H1 (cell line): ENCODE measurements at places on chromosomes 16 and 17.

GRCh38 chr17:36858119-36859002 lies 78.9 kb upstream of the LHX1 start:
- H3K27ac ChIP-seq, result no peak overlapping the region
- H3K27me3 ChIP-seq, result no peaks in the 10 kb centered on the region
- no peak overlapping the region for H3K4me3 ChIP-seq
- no peaks in the 10 kb centered on the region for H3K36me3 ChIP-seq
- no peak for DNase-seq
- no peaks in the 10 kb centered on the region for H3K4me1 ChIP-seq

DNA sequence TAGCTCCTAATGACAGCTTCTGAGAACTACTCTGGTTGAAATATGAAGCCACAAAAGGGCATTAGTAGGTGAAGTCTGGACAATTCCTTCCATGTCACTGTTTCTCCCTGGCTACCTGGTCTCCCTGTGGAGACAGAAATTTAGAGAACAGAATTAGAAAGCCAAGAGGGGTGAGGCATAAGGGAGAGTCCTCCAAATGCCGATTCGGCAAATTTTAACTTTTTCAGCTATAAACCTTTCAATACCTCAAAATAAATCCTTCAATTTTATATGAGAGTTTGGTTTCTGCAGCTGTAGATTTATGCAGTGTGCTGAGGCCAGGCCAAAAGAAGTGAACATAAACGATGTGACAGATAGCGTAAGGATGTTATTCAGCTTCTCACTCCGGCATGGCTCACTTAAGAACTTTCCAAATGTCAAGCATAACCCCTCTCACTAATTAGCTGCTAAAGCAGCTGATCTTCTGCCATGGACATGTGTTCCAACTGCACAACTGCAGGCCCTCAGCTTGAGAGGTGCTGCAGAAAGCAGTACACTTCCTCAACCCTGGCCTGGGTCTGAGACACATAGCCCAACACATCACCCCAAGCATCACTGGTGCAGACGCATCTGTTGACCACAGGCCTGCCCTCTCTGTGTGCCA lies 247.9 kb upstream of the SOX9 start:
- no peak overlapping the region for H3K27ac ChIP-seq
- no peaks in the 10 kb centered on the region for H3K4me1 ChIP-seq
- no peak overlapping the region for H3K4me3 ChIP-seq
- DNase-seq, result no peak
- H3K27me3 ChIP-seq, result no peaks in the 10 kb centered on the region
- no peaks in the 10 kb centered on the region for H3K36me3 ChIP-seq

DNA sequence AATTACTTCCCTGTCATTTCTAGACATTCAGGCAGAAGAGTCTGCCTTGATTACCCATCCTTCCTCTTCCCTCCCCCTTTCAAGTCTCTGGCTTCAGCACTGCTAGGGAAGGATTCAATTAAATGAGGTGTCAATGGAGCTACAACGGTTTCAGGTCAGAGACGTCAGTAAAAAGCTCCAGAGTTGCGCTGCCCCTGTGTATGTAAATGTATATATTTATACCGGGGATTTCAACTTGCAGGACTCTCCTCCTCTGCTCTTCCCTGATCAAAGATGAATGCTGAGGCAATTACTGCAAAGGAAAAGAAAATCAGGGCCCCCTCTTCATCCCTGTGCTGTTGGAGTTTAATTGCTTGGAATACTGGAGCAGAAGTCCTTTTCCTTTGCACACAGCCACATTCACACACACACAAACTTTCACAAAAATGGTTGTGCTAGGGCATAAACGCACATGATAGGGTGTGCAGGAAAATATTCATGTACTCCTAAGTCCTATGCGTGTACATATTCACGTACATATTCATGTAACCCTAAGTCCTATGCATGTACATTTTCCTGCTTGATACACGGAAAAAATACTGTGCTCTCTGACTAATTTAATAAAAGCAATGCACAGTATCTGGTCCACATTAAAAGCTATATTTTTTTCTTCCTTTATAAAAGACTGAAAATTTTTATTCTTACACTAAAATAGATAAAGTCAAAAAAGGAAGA lies 129.7 kb upstream of the PMFBP1 start:
- H3K4me1 ChIP-seq, result no peaks in the 10 kb centered on the region
- H3K27ac ChIP-seq, result no peak overlapping the region
- no peak for DNase-seq
- no peak overlapping the region for H3K4me3 ChIP-seq

DNA sequence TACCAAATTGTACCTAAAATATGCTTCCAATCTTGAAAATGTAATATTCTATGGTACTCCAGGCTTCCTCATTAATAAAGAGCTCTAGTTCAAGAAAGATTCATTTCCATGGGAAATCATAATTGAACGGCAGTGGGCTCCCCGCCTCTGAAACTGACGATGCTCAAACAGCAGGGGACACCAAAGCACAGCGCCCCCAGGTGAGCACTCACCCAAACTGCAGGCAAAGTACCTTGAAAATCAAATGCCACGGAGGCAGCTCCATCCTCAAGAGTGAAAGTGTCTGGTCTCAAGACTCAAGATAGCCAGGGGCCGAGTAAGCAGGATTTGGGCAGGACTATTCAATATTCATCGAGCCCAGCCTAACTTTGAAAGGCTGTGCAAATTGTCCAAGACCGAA lies 217.4 kb upstream of the TNRC6C start:
- no peak overlapping the region for H3K27ac ChIP-seq
- DNase-seq, result peak; percentile 23
- H3K36me3 ChIP-seq, result no peaks in the 10 kb centered on the region
- H3K27me3 ChIP-seq, result peaks cover 21% of the 10 kb centered on the region; the same call in 1 of the 2 replicates

DNA sequence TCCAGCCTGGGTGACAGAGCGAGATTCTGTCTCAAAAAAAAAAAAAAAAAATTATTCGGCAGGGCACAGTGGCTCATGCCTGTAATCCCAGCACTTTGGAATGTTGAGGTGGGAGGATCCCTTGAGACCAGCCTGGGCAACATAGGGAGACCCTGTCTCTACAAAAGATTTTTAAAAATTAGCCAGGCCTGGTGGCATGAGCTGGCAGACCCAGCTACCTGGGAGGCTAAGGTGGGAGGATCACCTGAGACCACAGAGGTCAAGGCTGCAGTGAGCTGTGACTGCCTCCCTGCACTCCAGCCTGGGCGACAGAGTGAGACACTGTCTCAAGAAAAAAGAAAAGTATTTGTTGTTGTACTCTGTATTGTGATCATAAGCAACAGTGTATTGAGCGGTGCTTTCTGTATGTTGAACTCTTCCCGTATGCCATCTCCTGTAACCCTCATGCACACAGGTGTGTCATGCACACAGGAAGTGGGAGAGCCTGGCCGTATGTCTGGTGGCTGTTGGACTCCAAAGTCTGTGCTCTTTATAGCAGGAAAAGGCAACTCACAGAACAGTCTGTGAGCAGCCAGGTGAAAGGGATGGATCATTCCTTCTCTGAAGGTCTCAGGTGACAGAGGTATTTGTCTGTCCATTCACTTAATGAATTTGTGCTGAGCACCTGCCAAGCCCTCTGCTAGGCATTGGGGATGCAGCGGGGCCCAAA lies 17.1 kb downstream of the CDH1 start:
- no peaks in the 10 kb centered on the region for H3K27me3 ChIP-seq
- no peak for DNase-seq
- no peak overlapping the region for H3K4me3 ChIP-seq

DNA sequence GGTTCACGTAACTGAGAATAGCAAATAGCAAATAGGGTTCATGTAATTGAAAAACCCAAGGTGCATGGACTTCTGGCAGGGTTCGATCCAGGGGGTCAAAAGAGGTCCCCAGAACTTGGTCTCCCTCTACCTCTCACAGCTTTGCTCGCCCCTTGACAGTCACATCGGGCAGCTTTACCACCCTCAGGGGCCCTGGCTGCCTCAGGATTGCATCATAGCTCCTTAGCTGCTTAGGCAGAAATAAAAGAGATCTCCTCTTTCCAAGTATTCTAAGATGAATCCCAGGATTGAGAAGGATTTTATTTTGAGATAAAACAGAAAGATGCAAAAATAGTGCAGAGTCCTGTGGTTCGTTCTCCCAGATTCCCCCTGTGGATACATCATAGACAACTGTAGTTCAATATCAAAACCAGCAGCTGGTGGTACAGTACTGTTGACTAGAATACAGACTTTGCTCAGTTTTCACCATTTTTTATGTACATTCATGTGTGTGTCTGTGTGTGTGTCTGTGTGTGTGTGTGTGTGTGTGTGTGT lies 12.8 kb downstream of the ADGRG3 start:
- peaks cover 3% of the 10 kb centered on the region for H3K4me1 ChIP-seq
- H3K4me3 ChIP-seq, result no peak overlapping the region
- H3K27me3 ChIP-seq, result no peaks in the 10 kb centered on the region
- no peak overlapping the region for H3K27ac ChIP-seq
- no peak for DNase-seq
- H3K36me3 ChIP-seq, result no peaks in the 10 kb centered on the region

DNA sequence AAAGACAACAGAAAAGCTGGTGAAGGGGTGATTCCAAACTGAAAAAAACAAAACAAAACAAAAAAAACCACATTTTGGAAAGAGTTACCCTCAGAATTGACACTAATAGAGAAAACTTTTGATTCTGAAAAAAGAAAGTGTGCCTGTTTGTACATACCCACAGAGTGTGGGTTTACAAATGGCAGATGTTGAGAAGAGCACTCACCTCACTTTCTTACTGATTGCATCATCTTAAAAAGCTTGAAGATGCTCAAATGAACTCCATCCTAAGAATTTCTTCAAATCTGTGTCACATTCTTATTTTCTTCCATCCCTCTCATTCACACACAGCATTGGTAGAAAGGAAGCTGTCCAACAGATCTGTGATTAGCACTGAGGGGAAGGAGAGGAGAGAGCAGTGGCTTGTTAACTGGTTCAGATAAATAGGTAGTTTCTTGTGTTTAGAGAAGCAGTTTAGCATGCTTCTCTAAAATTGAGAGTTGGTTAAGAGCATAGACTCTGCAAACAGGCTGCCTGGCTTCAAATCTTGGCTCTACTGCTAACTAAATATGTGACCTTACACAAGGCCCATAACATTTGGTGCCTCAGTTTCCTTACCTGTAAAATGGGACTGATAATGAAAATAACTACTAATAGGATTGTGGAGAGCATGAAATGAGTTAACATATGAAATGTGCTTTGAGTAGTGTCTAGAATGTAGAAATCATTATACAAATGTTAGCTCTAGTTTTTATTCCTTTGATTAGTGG lies 6.9 kb downstream of the GNAO1 start:
- no peaks in the 10 kb centered on the region for H3K36me3 ChIP-seq
- peaks cover 7% of the 10 kb centered on the region for H3K27me3 ChIP-seq
- no peak overlapping the region for H3K27ac ChIP-seq
- peaks cover 21% of the 10 kb centered on the region for H3K4me1 ChIP-seq

GRCh38 chr17:49556223-49556943 lies 19.3 kb upstream of the NXPH3 start:
- no peaks in the 10 kb centered on the region for H3K4me1 ChIP-seq
- no peak overlapping the region for H3K4me3 ChIP-seq
- H3K27ac ChIP-seq, result no peak overlapping the region
- H3K36me3 ChIP-seq, result no peaks in the 10 kb centered on the region
- no peaks in the 10 kb centered on the region for H3K27me3 ChIP-seq

DNA sequence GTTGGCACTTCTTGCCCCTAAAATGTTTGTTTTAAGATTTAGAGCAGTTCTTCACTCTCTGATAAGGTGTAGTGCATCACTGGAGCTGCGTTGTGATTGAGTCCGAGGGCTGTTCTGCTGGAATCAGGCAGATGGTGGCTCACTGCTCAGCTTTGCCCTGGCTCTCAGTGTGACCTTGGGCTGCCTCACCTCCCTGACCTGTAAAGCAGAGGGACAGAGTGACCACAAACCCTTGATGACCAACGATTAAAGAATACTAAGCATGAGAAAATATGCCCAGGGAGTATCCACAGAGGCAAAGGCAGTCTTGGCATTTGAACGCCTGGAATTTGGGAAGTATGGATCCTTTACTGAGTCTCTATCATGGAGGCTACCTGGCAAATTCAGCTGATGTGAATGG lies 18.1 kb downstream of the CMIP start:
- H3K4me3 ChIP-seq, result no peak overlapping the region
- H3K36me3 ChIP-seq, result no peaks in the 10 kb centered on the region
- H3K27ac ChIP-seq, result no peak overlapping the region
- H3K4me1 ChIP-seq, result peaks cover 11% of the 10 kb centered on the region
- no peak for DNase-seq

DNA sequence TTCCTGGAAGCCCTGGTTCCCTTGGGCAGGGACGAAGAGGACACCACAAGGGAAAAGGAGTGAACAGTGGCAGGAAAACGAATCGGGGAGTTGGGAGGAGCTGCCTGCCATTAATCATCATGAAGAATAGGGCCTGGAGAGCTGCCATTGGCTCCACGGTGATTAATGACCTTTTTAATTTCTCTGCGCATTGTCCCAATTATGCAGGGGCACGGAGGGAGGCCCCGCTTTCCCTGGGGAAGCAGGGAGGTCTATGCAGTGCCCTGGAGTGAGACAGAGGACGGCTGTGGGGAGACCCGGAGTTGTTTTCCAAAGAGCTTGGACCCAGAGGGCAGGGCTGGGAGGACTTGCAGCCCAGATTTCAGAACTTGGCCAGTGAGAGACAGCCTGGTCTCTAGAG lies 338.9 kb upstream of the C16orf82 start:
- H3K4me3 ChIP-seq, result no peak overlapping the region
- no peak overlapping the region for H3K27ac ChIP-seq
- no peaks in the 10 kb centered on the region for H3K4me1 ChIP-seq
- DNase-seq, result no peak
- no peaks in the 10 kb centered on the region for H3K36me3 ChIP-seq
